ENCODE measurements at places on chromosomes 11 and 22.

- no peak for DNase-seq
Measured at GRCh38 chr11:89267660-89268302, 90.1 kb downstream of the TYR start.

DNA sequence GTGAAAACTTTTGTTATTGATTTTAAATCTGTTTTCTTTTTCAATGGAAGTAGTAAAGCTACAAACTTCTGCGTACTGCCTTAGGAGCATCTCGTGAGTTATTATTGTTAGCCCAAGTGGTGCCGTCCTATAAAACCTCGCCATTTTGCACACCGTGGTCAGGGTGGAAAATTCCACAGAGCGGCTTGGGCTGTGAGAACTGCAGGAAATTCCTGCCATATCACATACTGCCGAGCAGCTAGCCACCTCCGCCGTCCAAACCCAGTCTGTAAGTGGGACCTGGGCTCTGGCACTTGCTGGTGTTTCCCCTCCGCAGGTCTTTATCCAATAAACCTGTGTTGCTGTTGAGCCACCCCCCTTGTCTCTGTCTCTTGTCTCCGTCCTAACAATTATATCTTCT, 88.0 kb upstream of the POU2AF2 start:
- DNase-seq, result no peak

DNA sequence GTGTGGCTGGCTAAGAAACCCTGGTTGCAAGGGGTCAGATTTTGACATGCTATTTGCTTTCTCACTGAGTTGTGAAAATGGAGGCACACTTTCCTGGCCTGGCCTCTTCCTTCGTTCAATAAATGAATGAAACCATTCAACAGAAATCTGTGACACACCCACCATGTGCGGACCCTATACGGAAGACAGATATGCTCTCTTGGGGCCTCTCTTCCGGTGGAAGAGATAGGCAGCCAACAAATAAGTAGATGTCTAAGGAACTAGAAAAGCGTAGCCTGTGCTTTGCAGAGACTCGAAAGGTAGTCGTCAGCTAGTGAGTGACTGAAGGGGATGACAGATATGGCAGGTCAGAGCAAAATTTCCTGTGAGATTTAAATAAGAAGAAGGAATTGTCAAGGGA, 5.3 kb downstream of the KCNQ1OT1 start:
- no peak for DNase-seq

- DNase-seq, result no peak
Measured at GRCh38 chr11:2138068-2138430, 1.1 kb downstream of the IGF2 start.

DNA sequence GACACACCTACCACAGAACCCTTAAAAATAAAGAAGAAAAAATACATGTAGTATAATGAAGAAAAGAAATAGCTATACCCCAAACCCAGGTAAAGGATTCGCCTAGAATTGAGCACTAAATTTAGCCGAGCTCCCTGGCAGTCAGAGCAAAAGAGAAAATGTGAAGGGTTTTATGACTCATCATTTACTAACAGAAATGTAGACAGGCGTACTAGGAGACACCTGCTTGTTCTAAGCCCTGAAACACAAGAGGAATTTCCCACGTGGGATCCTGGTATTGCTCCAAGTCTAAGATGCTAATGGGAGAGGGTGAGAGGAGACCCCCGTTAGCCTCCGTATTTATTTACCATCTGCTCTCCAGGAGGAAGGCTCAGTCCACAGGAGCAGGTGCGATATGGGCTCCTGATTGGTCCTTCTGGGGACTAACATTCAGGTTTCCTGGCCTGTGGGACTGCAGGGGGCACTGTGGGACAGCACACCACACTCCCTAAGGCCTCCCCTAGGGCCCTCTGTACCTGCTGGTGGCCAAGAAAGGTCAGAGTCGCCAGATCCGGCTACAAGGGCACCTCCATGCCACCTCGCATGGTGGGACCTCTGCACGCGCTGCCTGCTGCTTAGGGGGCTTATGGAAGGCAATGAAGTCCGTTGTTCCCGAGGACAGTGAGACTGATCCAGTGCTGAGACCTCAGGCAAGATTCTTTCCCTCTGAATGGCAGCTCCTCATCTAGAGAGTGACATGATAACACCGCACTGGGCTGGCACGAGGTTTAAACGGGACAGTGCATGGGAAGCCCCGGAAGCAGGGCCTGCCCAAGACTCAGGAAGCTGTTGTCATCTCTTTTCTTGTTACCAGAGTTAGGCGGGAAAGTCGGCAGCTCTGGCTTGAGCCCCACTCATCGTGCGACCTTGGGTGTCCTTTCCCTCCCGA, 25.8 kb downstream of the KCNC1 start:
- DNase-seq, result peak; percentile 11

DNA sequence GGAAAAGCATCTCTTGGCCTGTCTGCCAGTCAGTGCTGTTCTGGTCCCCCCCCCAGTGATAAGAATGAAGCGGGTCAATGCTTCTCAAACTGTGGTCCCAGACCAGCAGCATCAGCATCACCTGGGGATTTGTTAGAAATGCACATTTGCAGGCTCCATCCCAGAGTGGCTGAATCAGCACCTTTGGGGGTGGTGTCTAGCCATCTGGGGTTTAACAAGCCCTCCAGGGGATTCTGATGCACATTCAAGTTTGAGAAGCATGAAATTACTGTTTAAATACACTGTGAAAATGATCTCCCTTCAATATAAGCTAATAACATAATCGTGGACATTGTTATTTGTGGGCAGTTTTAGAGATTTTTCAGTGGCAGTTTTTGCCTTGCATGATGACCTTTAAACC, 133.5 kb downstream of the MYO18B start:
- no peak for DNase-seq
